NCI-H1105 treated with DMSO at 0.1 percent for 48 hours (cell line): ENCODE measurements at places on chromosomes 2 and 18.

DNA sequence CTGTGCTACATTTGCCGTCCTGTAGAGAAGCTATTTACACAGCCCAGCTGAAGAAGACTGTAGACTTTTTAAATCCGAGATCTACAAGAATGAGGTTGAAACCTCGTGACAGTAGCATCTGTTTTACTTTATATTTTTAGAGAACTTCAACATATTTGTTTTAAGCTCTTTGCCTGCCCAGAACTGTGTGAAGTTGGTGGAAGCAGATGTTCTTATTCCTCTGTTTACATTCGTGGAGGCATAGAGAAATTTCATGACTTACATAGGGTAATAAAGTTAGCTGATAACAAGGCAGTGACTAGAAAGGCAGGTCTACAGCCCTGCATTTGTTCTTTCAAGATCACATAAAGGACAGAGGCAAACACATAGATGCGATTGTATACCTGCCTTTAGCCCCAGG is 47.0 kb upstream of the MAP3K20 start:
- no peak for DNase-seq

- no peak for DNase-seq
Measured at GRCh38 chr18:56475250-56475649, 163.1 kb downstream of the TXNL1 start.

DNA sequence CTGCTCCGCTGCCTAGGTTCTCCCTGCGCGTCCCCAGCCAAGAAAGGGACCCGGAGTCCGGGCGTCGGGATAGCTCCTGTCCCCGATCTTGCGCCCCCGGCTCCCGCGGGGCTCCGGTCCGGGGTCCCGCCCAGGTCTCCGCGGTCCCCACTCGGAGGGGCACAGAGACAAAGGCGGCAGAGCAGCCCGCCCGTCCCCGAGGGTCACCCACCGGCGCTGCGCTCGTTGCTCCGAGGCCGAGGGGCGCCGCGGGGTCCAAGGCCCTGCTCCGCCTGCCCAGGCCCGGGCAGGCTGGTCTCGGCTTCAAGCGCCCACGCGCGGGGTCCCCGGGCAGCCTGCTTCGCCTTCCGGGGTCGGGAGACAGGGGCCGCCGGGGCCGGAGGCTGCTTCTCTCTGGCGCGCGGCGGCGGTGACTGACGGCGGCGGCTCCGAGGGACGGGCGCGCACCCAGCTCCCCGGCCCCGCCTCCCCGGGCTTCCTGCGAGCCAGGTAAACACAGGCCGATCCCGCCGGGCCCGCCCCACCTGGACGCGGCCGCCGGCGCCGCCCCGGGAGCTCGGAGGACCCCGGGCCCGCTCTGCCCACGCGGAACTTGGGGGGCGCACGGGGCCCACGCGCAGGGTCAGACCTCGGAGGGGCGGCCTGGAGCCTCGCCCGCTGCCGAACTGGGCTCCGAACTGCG is at the start of gene MBP:
Gene MBP, minus strand, starts transcription at position 415 of the 682 bp plus-strand sequence. CDS start 27,522 bp downstream, outside the sequence.
- peak; percentile 71 for DNase-seq

DNA sequence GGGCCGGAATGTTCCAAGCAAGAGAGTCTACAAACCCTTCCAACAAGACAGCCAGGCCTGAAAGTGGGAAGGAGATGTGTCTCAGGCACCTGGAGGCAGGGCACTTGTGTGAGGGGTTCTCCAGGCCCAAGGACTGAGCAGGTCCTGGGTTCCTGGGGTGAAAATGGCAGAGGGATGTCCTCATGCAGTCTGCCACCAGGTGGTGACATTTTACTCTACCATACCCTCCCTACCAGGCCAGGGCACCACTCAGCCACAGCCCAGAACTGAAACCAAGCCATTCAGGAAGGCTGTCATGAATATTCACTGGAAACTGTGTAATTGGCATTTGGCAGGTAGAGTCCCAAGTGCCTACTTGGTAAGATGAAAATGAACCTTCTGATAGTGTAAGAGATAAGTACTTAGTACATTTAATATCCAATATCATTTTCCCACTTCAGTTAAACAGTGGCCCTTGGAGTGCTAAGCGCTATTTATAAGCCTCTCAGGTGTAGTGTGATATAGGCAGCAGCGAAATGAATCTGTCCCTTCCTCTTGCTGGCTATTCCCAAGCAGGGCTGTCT is 185.1 kb downstream of the MYO5B start:
- DNase-seq: peak; percentile 69

GRCh38 chr2:29763371-29763770 is 158.0 kb downstream of the ALK start:
- no peak for DNase-seq

DNA sequence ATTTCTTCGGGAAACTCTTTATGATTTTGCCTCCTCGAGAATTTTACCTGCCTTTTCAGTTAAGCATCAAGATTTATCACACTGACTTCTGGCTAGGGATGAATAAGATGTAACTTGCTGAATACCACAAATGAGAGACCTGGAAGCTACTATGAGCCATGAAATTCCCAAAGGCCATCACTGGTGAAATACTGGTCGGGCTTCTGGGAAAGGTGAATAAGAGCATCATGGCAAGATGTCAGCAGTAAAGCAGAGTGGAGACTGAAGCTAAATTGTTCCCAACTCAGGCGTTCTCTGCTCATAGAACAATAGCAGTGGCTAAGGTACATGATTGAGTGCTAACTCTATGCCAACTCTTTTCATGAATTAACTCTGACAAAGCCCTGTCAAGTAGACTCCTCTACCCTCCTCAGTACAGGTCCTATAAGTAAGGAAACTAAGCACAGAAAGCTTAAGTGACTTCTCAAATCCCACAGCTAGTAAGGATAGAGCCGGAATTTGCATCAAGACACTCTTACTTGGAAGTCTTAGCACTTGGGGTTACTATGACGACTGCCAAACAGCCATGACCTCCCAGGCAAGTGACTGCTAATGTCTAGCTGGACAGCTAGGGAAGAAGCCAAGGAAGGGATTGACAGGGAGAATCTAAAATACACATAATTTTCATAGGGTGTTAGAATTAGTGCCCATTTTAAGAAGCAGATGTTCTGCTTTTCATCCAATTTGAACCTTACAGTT is 22.7 kb upstream of the DSC3 start:
- no peak for DNase-seq

- DNase-seq: no peak
Measured at GRCh38 chr18:35311496-35311895, 21.5 kb upstream of the ZSCAN30 start.
